ENCODE measurements at places on chromosomes 7 and 10. TPM values are rescaled to one million over a fixed set of nuclear protein-coding genes. Genes with fewer than 3 reads are reported as not detected.

The PPP1R9A gene
- 38.7 TPM for total RNA-seq

DNA sequence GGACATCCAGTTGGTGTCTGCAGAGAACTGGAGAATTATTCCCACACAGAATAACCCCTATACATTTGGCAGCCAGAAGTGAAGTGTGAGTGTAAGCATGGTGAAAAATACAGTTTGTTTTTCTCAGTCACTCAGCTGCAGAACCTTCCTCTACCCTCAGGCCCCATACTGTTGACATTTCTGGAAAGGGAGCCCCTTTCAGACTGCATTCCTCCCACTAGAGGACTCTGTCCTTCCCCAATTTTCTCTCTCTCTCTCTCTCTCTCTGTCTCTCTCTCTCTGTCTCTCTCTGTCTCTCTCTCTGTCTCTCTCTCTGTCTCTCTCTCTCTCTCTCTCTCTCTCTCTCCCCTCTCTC lies 86.8 kb upstream of the STEAP1B start:
- peaks cover 6% of the 10 kb centered on the region for H3K4me1 ChIP-seq
- H3K4me3 ChIP-seq = no peak overlapping the region
- H3K27me3 ChIP-seq = no peaks in the 10 kb centered on the region
- H3K27ac ChIP-seq = no peak overlapping the region
- H3K36me3 ChIP-seq = no peaks in the 10 kb centered on the region
- DNase-seq = peak; percentile 78

DNA sequence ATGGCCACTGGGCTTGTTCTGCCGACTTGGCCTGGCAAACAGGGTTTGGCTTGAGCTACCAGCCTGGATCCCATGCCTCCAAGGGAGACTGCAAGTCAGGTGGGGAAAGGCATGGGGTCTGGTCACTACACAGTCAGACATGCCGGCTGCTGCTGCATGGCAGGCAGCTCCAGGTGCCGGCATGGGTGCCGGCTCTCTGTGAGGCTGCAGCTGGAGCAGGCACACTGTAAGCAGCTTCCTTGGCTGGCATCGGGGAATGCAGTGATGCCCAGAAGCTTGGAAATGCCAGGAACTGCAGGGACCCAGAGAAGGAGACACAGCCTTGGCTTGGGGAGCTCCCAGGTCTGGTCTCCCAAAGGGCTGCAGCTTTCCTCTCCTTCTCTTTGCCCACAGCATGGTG lies 305.5 kb upstream of the NRG3 start:
- no peak overlapping the region for H3K27ac ChIP-seq
- no peak overlapping the region for H3K4me3 ChIP-seq
- H3K36me3 ChIP-seq = no peaks in the 10 kb centered on the region
- no peaks in the 10 kb centered on the region for H3K27me3 ChIP-seq

The PLXDC2 gene
- total RNA-seq = 25.4 TPM

DNA sequence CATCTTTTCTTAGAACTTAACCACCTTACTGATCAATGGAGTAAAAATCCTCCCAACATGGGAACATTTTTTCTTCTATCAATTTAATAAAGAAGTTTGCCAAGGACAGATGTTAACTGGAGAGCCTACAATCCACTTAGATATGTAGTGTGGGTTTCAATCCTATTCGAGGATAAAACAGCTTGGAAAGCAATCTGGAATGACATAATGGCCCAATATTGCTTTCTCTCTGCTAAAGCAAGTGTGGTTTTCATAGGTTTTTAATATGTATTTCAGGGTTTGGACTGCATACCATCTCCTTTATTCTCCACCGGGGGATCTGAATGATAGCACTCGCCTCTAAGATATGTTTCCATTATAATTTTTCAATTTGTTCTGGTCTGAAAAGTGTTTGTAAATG lies 149.7 kb downstream of the PRPF18 start:
- no peak overlapping the region for H3K27ac ChIP-seq
- no peaks in the 10 kb centered on the region for H3K36me3 ChIP-seq
- no peak for DNase-seq
- H3K4me1 ChIP-seq = no peaks in the 10 kb centered on the region
- H3K4me3 ChIP-seq = no peak overlapping the region
- H3K27me3 ChIP-seq = no peaks in the 10 kb centered on the region

The NAT16 gene
- not detected for total RNA-seq

GRCh38 chr7:108079276-108079647 lies 50.9 kb downstream of the LAMB4 start:
- no peak overlapping the region for H3K27ac ChIP-seq
- DNase-seq = no peak
- no peaks in the 10 kb centered on the region for H3K4me1 ChIP-seq
- no peaks in the 10 kb centered on the region for H3K36me3 ChIP-seq

The ABI1 gene
- total RNA-seq = 41.0 TPM

The CFAP46 gene
- total RNA-seq = 9.4 TPM

DNA sequence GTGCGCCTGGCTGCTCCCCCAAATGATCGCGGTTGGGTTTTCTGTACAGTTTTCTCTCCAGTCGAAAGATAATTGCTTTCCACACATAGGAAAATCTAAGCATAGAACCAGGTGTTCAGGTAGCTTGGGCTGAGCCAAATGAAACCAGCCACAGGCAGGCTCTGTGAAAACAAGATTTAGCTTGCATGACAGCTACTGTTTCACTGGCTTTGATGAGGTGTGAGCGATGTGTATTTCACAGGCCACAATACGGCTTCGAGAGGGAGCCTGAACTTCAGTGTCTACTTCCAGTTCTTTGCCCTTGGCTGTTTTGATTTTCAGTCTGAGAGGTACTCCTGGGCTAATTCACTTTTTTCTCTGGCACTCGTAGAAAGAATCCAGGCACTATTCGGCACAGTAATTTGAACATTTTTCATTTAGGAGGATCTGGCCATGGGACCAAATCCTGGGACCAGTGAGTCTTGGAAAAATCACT lies 110.5 kb downstream of the JCAD start:
- H3K4me3 ChIP-seq = no peak overlapping the region
- H3K36me3 ChIP-seq = no peaks in the 10 kb centered on the region

The ASCC1 gene
- total RNA-seq = 48.7 TPM

DNA sequence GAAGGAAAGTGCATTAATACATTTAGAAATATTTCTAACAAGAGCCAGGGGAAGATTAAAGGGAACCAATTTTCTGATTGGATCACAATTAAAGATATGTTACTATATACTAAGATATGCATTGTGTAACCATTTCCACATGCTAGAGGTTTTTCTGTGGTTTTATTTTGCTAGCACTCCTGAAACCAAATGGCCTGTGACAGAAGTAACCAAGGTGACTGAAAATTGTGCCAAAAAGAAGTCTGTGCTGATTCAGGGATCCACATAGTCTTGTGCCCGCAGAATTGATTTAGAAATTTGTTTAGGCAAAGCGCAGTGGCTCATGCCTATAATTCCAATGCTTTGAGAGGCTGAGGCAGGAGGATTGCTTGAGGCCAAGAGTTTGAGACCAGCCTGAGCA lies 1.8 kb downstream of the CC2D2B start:
- H3K4me3 ChIP-seq = no peak overlapping the region
- H3K36me3 ChIP-seq = peaks cover 9% of the 10 kb centered on the region
- no peak for DNase-seq
- no peak overlapping the region for H3K27ac ChIP-seq

The TUBAL3 gene
- total RNA-seq = not detected

DNA sequence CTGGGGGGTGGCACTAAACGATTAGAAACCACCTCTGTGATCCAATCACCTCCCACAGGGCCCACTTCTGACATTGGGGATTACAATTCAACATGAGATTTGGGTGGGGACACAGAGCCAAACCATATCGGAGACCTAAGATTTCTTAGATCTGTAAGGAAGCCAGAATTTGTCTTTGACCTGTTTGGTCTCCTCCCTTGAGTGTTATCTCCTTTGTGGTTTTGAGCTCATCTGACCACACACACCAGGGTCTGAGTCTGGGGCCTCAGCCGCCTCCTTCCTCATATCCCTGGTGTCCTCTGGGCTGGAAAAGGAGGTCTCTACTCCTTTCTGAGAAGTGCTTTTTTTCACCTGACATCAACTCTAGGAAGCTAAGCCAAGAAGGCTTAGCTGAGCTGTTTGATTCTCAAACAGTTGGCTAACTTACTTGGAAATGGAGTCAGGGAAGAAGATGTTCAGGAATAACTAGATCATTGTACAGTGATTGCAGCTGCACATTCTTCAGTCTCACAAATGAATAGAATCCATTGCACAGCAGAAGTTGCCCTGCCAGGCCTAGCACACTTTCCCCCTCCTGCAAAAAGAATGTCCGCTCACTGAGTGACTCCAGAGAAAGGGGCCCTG lies 167.4 kb downstream of the ARHGAP21 start:
- H3K4me1 ChIP-seq = peaks cover 4% of the 10 kb centered on the region
- H3K4me3 ChIP-seq = no peak overlapping the region
- H3K27ac ChIP-seq = no peak overlapping the region
- no peak for DNase-seq
- no peaks in the 10 kb centered on the region for H3K36me3 ChIP-seq

DNA sequence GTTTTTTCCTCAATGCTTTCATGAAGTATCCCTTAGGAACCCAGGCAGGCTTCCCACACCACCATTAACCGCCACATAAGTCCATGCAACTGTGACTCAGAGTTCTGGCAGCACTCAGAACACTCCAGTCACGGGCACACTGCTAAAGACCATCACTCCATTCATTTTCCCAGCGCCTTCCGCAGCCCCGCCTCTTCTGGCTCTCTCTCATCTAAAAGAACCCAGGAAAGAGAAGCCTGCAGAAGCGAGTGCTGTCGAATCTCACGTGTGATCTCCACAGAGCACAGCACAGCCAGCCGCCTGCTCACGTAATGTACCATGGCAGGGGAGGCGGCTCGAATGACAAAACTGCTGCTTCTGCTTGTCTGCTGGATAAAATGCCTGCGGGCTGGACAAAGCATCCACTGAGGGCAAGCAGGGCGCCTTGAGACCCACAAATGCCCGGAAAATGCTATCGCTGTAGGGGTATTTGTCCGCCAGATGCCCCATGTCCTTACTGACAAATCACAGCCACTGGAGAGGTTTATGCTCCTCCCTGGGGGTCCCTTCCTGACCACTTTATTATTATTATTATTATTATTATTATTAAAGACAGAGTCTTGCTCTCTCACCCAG lies 1.8 kb downstream of the PSMG3 start:
- no peaks in the 10 kb centered on the region for H3K36me3 ChIP-seq
- H3K27me3 ChIP-seq = no peaks in the 10 kb centered on the region
- H3K27ac ChIP-seq = no peak overlapping the region
- no peak overlapping the region for H3K4me3 ChIP-seq

- peak overlapping the region; percentile 62 for H3K27ac ChIP-seq
- H3K27me3 ChIP-seq = peaks cover 98% of the 10 kb centered on the region
- peak overlapping the region; percentile 83 for H3K4me3 ChIP-seq
- no peaks in the 10 kb centered on the region for H3K36me3 ChIP-seq
- peaks cover 3% of the 10 kb centered on the region for H3K4me1 ChIP-seq
Observed at GRCh38 chr7:28409716-28410627, 2.3 kb upstream of the CREB5 start.

The NUTM2A gene
- 0.28 TPM for total RNA-seq

DNA sequence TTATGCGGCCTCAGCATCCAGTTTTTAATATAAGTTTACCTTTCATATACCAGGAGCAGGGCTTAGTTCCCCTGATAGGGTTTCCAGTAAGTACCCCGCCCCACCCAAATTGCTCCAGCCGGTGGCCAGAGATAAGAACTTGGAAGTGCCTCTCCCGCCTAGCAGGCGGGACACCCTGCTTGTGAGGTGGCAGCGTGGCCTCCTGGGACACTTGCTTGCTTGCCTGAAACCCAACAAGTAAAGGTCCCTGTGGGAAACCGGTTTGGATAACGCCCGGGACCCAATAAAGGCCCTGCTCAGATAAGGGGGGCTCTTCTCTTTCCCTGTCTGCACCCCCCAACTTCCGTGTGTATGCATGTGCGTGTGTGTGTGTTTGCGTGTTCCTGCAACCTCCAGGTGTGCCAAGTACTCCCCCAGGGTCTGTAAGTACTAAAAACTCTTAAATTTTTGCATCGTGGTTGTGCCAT lies 154.3 kb downstream of the ARHGAP21 start:
- no peaks in the 10 kb centered on the region for H3K27me3 ChIP-seq
- no peaks in the 10 kb centered on the region for H3K36me3 ChIP-seq
- no peaks in the 10 kb centered on the region for H3K4me1 ChIP-seq
- no peak overlapping the region for H3K4me3 ChIP-seq
- DNase-seq = no peak

DNA sequence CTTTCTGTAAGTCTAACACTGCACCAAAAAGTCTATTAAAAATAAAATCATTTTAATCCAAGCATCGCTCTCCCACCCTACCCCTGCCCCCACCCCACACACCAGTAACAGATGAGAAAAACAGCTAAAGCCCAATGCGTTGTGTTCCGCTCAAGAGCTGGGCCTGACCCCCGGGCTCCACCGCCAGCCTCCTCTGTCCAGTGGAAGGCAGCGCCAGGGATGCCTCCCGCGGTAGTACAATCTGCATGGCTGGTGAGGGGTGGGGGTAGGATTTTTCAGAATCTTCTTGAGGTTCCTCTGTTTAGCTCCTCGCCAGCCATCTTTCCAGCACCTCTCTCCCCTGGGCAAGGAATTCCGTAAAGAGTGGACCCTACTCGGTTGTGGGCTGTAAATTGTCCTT lies 12.1 kb downstream of the THSD7A start:
- no peaks in the 10 kb centered on the region for H3K4me1 ChIP-seq
- H3K36me3 ChIP-seq = no peaks in the 10 kb centered on the region
- H3K27ac ChIP-seq = no peak overlapping the region
- no peak for DNase-seq

GRCh38 chr7:117790731-117791130 lies 82.5 kb downstream of the CTTNBP2 start:
- DNase-seq = no peak
- no peaks in the 10 kb centered on the region for H3K27me3 ChIP-seq
- H3K4me1 ChIP-seq = no peaks in the 10 kb centered on the region
- no peak overlapping the region for H3K4me3 ChIP-seq
